Retinal pigment epithelial cell (primary cell): ENCODE measurements at places on chromosomes 6 and 20.
A peak's percentile ranks its signal among the peaks of the same experiment; 100 is the strongest.

DNA sequence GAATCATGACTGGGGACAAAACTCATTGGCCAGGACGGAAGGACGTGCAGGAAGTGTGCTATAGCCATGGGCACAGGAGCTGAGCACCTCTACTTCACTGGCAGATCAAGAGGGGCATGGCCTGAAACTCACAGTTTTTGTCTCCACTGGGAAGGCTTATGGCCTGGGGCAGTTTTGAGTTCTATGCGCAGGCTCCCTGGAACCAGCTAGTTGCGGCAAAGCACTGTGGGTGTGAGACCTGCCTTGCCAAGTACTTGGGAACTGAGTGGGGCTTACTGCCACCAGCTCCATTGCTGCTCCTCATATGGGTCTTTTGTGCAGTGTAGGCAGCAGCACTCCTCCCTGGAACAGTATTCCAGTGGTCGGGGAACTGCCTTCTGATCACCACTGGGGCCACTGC, 282.6 kb upstream of the EYS start:
- DNase-seq, result no peak

DNA sequence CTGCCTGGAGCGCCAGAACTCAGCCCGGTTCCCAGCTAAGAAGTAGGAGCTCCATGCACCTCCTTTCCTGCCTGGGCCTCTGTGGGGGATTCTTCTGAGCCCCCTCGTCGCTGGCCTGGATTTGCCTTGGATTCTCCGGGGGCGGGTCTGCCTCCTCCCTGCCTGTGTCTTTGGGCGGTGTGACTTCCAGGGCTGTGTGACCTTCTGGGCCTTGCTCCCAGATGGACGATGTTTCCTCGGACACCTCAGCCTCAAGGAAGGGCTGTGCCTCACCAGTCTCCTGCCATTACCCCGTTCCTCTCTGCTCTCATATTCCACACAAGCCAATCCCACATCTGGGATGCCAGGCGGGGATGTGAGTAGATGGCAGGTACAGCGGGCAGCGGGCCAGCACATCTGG, 76.8 kb downstream of the ERMARD start:
- DNase-seq, result no peak

DNA sequence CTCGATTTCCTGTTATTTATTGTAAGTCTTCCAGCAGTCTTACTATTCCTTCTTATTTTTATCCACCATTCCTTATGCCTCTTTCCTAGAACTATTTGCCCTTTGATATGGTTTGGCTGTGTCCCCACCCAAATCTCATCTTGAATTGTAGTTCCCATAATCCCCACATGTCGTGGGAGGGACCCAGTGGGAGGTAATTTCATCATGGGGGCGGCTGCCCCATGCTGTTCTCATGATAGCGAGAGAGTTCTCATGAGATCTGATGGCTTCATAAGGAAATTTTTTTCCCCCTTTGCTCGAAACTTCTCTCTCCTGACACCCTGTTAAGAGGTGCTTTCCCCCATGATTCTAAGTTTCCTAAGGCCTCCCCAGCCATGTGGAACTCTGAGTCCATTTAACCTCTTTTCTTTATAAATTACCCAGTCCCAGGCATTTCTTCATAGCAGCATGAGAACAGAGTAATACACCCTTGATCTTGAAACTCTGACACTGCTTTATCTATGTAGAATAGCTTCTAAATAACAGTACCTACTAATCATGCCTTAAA, 48.8 kb downstream of the PLN start:
- DNase-seq, result no peak

DNA sequence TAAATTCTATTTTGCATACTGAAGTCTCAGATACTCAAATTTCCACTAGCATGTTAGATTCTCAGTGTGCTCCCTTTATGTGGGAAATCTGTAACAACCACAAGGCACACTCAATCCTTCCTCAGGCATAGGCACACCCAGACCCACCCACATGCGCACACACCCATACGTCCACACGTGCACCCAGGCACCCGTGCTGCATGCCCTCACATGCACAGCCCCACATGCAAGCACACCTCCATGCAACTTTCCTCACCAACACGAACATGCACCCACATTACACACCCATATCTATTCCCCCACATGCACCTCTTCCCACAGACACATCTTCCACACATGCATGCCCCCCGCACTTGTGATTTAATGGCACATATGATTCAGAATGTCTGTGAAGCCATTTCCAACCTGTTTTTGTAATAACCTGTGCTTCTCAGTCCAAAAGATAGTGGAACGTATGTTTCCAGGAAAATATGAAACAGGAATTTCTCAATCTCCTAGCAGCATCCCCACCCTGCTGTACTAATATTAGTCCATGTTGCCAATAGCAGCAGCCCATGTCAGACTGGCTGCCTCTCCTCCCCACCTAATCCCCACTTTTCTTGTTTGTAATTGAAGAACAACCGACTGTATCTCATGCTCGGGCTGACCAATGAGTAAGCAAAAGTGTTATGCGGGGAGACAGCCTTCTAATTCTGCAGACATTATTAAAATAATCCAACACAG, 11.3 kb upstream of the CYP24A1 start:
- DNase-seq, result no peak

DNA sequence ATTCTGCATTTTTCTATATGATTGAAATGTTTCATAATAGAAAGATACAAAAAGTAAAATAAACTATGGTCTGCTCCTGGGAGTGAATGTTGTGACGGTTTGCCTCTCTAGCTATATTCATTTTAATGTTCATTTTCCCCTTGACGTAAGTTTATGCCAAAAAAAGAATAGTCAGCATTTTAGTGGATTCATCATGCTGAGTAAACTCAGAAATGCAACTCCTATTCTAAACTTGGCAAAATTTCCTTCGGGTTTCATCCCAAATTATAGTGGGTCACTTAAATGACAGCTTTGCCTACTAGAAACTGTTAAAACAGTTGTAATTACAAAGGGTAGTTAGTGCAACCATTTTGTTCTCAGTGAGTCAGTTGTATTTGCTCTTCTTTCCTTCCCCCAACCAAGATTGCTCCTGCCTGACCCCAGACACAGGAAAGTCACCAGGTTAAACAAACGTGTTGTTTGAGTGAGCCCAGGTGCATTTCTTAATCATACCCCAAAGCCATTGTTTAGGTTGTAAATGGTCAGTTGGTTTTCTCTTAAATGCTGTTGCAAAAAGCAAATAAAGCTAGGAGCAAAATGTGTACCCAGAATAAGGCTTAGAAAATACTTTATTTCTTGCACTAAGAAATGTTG, 482.3 kb upstream of the SOX4 start:
- no peak for DNase-seq

- no peak for DNase-seq
Observed at GRCh38 chr20:51608061-51608460, 65.5 kb upstream of the NFATC2 start.

DNA sequence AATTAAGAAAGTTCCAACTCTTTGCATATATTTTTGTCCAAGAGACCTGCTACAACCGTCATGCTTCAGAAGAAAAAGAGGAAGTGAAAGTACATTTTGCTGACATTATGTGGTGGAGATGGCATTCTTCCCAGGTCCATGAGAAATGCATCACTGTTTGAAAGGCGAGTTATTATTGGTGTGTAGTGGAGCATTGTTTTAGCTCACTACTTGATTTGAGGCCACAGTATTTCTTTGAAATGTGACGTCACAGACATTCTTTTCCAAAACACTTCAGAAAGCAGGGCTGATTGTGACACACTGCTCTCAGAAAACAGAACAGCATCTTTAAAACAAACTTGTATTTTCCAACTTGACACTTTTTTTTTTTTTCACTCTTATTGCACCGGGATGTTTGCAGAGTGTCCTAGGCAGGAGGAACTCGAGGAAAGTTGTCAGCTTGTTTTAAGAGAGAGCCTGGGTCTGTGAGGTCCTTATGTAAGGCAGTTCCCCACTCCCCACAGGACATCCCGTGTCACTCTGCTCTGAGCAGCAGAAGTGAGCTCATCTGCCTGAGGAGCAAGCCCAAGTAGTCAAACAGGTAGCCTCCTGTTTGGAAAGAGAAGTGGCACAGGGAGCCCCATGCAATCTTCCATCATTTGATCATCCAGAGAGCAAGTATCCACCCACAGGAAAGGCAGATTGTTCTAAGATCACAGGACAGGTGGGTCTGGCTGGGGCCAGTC, 1.1 kb downstream of the SPTLC3 start:
- DNase-seq, result peak; percentile 70

GRCh38 chr20:18588574-18588933, 700 bp downstream of the DTD1 start:
- DNase-seq, result no peak

DNA sequence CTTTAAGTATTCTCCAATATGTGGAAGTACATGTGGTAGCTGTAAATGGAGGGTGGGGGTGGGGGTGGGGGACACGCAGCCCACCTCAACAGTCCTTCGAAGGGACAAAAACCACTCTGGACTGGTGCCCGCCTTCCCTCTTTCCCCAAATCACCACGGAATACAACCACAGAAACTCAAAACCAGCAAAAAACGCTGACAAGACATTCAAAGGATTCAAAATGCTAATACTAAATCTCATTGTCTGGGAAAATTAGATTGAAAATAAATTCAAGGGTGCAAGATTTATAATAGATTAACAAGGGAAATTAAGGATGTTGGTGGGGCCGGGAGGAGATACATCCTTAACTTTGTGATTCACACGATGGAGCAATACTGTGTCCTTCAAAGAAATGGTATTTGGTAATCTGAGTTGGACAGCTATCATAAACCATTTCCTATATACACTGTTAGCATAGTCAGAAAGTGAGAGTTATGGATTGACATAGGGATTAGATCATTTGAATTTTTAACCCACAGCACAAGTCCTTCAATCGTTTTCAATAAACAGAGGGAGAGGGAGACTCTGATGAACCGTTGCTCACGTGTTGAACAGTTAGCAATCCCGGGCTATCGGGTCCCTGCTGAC, 766 bp upstream of the TBC1D22B start:
- DNase-seq, result no peak

DNA sequence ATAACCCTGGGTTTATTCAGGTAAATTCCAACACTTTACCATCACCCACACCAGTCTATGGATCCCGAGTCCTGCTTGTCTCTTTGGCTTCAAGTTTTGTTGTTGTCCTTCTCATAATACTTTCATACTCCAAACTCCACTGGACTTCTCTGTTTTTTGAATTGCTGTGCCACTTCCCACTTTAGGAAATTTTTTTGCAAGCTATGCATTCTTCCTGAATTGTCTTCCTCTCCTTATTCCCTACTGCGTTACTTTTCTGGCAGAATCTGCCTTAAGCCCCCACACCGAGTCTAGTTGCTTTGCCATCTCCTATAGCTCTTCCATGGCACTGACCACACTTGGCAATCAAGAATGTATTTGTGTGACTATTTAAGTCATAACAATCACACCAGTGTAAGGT, 96.1 kb downstream of the TSHZ2 start:
- DNase-seq, result no peak

- no peak for DNase-seq
Observed at GRCh38 chr6:133610227-133610840, 278.6 kb upstream of the TCF21 start.

DNA sequence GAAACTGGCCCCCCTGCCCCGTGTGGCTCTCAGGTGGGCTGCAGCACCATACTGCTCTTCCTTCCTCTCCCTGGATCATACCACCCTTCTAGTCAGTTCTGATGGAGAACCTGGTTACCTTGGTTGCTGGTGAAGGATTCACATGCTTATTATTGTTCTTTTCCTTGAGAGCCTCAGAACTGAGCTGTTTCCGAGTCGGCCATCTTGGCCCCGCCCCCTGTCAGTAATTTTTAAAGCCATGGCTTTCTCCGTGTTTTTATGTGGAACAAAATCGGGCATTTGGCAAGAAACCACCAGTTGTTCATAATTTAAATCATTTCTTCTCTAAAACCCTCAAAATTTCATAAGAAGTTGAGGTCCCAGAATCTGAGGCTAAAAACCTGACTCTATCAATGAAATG, 493.8 kb downstream of the NKAIN2 start:
- no peak for DNase-seq

GRCh38 chr20:55057779-55058415, 582.5 kb downstream of the DOK5 start:
- DNase-seq, result no peak

- DNase-seq, result no peak
Observed at GRCh38 chr20:22924046-22924737, 110.9 kb upstream of the SSTR4 start.

DNA sequence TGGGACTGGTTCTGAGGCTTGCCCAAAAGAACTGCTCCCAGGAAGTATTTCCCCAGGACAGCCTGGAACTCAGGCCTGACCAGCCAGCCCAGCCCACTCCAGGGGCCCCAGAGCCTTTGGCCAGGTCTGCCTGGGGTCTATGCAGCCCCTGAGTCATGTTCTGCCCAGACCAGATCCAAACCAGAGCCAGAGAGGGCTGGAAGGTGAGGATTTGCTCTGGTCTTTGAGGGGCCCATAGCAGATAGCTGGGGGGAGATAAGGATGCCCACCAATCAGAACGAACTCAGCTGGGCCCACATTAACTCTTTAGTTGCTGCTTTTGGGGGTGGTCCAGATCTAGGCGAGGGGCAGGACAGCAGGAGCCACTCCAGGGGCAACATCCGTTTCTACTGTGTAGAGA, 16.8 kb downstream of the C6orf132 start:
- DNase-seq, result no peak

- peak; percentile 33 for DNase-seq
Observed at GRCh38 chr6:162615016-162615705, 112.4 kb downstream of the PRKN start.

GRCh38 chr6:122428781-122429180, 29.3 kb downstream of the HSF2 start:
- no peak for DNase-seq

DNA sequence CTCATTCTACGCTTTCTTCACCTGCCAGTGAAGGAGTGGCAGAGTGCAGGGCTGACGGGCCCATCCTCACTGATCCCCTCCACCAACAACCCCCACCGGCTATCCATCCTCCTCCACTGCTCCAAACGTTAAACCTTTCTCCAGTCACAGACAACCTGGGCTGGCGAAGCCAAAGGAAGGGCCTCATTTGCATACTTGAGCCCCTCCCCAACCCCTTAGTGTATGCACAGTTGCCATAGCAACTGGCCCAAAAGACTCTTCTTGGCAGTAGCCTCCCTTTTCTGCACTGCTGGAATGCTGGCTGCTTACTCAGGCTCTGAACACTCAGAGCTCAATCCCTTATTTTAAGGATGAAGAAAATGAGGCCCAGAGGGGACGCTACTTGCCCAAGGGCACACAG, 130.3 kb downstream of the GRM4 start:
- DNase-seq, result no peak

GRCh38 chr6:10521104-10521808, at the start of gene GCNT2:
GCNT2 (plus strand) TSS chr6:10521351; CDS start chr6:10528912, 7,561 bp downstream.
- peak; percentile 89 for DNase-seq

DNA sequence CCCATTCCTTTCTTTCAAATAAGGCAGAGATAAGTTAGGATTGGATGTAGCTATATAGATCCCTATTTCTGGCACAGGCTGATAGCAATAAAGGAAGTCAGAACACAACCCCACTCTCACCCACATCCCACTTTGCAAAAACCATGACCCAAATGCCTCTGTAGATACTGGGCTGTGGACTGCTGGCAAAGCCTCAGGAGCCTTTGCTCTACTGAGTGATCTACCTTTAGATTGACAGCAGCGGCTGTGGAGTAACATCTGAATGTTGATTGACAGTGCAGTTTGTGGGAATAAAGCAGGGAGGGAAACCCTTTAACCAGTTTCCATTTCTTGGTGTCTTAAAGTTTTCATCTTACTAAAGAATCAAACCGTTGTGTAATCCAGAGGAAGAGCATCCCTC, 6.7 kb upstream of the TMEM30A start:
- no peak for DNase-seq
